ENCODE measurements at places on chromosomes 2 and 18.

DNA sequence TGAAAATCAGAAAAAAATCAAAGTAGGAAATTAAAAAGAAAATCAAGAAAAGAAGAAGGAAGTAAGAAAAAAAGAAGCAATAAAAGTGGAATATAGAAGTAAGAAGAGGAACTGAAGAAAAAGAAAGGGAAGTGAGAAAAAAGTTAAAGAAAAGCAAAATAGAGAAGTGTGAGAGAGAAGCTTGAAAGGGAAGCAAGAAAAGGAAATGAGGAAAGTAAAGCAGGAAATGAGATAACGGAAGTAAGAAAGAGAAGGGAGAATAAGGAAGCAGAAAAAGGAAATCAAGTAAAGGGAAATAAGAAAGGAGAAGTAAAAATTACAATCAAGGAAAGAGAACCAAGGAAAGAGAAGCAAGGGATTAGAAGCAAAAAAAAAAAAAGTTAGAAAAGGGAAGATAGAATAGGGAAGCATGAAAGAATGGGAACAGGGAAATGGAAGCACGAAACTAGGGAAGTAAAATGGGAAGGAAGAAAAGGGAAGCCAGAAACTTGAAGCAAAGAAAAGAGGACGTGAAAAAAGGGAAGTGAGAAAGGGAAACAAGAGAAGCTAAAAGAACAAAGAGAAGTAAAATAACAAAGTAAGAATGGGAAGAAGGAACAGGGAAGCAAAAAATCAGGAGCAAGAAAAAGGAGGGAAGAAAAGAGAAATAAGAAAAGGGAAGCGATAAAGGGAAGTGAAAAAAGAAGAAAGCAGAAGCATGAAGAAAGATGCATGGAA lies 243.3 kb upstream of the NCKAP5 start:
- DNase-seq = no peak

GRCh38 chr18:39497821-39498220 lies 1932.2 kb upstream of the CELF4 start:
- DNase-seq = no peak

- no peak for DNase-seq
Measured at GRCh38 chr2:42163444-42164045, 5.6 kb upstream of the EML4 start.

- peak; percentile 41 for DNase-seq
Measured at GRCh38 chr2:202377207-202377761, 1.2 kb downstream of the BMPR2 start.

GRCh38 chr2:64471600-64471999 lies 17.6 kb downstream of the LGALSL start:
- no peak for DNase-seq

DNA sequence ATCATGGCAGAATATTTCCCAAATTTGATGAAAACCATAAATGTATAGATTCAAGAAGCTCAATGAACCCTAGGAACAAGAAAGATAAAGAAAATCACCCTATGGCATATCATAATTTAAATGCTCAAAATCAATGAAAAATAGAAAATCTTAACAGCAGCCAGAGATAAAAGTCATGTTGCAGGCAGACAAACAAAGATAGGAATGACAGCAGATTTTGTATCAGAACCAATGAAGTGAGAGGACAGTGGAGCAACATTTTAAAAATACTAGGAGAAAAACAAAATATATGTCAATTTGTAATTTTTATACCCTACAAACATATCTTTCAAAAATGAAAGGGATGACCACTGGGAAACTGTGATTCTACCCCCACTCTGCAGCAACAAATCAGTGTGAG lies 203.3 kb downstream of the PIEZO2 start:
- DNase-seq = no peak

GRCh38 chr2:234691214-234691575 lies 194.3 kb upstream of the ARL4C start:
- no peak for DNase-seq

DNA sequence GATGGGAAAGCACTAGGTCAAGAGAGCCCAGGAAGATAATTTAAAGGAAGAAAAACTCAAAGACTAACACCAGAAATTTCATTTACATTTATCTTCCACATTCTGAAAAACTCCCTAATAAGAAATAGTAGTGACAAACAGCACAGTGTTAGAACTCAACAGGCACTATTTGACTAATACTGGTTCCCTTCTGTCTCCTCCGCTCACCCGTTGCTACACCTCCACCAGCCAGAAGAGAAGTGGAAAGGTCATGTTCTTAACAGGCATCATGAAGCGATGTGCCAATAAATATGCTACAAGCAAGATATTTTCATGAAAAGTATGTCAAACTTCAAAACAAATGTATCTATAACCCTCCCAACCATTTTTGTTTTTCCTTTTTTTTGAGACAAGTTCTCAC lies 5.7 kb downstream of the ROCK1 start:
- DNase-seq = no peak
